ENCODE measurements at places on chromosomes 5 and 9.

DNA sequence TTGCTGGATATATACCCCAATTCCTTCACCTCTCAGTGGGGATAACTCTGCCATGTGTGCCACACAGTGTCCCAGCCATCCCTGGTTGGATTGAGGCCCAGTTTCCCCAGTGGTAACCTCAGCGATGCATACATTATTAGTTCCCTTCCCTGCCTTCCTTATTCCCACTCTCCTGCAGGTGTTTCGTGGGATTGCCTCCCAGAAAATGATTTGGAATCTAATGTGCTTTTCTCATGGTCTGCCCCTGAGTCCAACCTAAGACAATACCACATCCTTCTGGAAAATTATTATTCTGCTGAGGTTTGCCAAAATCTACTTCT is 8.4 kb upstream of the SPINK4 start:
- DNase-seq, result no peak

- DNase-seq, result no peak
Observed at GRCh38 chr5:77306531-77306930, 96.1 kb downstream of the PDE8B start.

- DNase-seq, result peak; percentile 93
Observed at GRCh38 chr9:37575921-37576721, at the start of gene FBXO10. Gene FBXO10, minus strand, starts transcription at chr9:37576380. Its CDS starts 34,612 bp downstream, at chr9:37541768.

DNA sequence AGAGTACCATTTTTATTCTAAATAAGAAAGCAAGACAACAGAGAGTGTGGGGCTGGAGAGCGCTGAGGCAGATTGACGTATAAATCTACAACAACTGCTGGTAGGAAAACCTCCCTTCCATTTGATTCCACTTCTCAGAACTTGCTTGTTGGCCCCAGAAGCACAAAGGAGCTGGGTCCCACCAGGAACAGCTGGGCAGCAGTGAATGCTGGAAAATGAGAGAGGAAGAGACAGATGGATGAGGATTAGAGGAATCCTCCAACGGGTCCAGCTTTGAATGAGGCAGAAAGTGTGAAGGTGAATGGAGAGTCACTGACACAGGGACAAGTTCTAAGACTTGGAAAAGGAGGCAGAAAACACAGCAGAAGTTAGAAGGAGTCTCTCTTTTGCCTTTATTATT is 14.8 kb downstream of the TAS2R1 start:
- no peak for DNase-seq

GRCh38 chr9:106419829-106420228 is 443.1 kb upstream of the ZNF462 start:
- DNase-seq, result no peak

DNA sequence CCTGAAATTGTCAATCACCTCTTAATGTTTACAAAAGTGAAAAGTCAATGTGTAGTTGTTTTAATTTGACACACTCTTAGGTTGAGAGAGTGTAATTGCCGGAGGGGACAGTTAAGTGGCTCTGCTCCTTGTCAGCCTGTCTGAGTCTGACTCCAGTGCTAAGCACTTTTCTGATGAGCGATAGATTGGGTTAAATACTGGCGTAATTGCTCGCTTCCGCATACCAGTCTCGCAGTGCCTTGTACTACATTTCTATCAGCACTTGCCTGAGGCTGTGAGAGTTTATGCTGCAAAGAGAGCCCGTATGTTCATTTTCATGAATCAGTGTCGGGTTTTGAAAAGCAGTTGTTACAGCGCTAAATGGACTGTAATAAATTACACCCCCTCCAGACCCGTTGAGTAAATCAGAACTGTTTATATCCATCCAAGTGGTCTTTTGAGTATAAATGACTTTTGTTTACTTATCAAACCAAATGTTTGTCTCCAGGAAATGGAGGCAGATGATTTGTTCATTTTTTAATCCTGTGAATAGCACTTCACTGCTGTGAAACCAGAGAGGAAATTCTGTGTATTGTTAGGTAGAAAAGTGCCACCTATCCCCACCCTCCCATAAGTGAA is 41.0 kb upstream of the DMRT3 start:
- DNase-seq, result no peak

- DNase-seq, result no peak
Observed at GRCh38 chr5:148387325-148387724, 3.6 kb downstream of the FBXO38 start.

DNA sequence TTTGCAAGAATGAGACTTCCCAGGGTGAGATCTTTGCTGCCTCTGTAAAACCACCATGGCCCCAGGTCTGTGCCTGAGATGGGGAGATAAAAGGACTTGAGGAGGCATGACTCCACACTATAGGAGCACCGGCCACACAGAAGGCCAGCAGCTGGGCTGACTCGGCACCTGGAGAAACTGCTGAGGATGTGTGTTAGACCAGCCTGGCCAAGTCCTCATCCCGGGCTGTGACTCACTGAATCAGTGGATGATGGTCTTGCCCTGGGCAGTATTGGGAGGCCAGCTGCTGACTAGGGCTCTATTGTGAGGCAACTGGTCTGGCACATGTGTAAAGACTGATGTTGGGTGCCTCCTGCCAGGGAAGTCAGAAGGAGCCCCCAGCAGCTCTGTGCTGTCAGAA is 286.2 kb downstream of the ACTL7B start:
- no peak for DNase-seq

DNA sequence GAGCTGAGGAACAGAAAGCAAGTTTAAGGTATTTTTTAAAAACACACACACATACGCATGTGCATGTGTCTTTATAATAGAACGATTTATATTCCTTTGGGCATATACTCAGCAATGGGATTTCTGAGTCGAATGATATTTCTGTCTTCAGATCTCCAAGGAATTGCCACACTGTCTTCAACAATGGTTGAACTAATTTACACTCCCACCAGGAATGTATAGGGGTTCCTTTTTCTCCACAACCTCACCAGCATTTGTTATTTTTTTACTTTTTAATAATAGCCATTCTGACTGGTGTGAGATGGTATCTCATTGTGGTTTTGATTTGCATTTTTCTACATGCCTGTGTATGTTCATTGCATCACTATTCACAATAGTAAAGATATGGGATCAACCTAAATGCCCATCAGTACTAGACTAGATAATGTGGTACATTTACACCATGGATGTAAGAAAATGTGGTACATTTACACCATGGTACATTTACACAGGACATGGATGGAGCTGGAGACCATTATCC is 60.3 kb upstream of the MAP3K1 start:
- DNase-seq, result no peak

DNA sequence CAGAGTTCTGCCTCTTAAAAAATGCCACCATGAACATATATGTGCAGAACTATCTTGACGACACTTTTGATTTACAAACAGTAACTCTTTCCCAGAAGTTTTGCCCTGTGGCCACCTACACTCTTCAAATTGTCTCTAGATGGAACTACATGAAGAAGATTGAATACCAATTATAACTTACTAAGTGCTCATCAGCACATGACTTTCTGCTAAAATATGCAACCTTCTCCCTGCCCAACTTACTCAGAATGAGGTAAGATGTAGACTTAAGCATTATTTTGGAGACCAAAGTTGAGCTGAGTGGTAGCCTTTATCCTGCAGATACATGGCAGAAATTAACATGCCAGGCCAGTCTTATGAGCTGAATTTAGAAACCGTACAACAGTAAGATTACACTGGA is 105.4 kb downstream of the SEMA5A start:
- no peak for DNase-seq

DNA sequence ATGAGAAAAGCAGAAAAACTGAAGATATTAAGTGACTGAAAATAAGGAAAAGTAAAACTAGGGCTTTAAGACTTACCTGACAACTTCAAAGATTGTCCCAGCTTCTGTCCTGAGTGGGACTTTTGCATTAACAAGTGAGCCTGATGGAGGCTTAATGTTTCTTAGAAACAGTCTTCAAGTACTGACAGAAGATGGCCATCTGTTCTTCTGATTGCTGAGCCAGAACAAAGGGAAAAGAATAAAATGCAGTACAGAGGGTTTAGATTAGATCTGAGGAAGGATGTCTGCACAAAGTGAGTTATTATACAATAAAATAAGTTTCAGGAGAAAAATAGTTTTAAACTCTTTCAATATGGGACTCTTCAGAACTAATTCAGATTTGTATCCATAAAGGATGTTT is 500.7 kb downstream of the CETN3 start:
- no peak for DNase-seq

DNA sequence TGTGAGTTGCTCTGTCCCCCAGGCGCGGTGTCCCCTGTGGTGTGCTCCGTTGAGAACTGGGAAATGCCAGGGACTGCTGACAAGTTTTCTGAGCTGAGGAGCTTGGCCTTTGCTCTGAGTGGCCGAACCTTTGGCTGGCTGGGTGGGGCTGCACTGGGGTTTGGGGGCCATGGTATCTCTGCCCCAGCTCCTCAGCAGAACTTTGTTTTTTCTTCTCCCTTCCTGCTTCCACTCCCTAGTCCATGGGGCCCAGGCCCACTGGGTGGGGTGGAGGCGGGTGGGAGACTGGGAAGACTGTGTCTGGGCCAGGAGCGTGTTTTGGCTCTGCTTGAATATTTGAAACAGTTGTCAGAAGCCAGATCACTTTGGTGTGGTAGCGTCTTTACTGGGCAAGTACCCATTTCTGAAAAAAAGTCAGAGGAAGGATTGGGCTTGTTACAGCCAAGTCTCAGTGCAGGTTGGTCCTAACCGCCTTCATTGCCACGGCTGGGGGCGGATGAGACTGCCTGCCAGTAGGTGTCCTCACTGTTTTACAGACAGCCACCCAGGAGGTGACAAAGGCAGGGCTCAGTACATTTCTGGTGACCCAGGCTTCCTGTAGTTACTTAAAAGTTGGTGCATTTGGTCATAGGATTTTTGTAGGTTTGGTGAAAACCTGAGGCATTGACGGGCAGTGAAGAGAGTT is 92.7 kb downstream of the DAB2IP start:
- DNase-seq, result no peak

DNA sequence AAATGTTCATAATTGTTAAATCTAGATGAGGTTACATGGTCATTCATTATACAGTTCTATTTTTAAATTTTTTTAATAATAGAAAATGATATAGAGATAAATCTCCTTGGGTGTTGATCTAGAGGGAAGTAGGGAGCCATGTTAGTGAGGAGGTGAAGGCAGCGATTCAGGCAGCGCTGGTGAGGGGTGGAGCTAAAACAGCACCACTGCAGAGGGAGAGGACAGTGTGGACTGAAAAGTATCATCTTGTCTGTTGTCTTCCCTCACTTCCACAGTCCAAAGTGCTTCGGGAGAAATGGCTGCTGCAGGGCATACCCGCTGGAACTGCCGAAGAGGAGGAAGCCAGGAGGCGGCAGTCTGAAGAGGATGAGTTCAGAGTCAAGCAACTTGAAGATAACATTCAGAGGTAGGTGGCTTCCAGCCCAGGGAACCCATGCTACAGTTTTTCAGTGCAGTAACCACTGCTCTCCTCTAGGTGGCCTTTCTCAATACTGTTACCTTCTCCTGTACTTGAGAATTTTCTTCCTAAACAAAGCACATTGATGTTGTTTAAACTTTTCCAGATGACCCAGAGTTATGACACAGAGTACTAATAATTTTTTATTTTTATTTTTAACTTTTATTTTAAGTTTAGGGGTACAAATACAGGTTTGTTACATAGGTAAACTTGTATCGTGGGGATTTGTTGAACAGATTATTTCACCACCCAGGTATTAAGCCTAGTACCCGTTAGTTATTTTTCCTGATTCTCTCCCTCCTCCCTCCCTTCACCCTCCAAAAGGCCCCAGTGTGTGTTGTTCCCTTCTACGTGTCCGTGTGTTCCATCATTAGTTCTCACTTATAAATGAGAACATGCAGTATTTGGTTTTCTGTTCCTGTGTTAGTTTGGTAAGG is 100.5 kb downstream of the PALM2AKAP2 start:
- DNase-seq, result no peak

- DNase-seq, result no peak
Observed at GRCh38 chr5:3449481-3449880, 146.2 kb upstream of the IRX1 start.

GRCh38 chr5:102453716-102454115 is 45.1 kb downstream of the SLCO6A1 start:
- no peak for DNase-seq

GRCh38 chr5:96963267-96963666 is 27.4 kb downstream of the LNPEP start:
- no peak for DNase-seq

DNA sequence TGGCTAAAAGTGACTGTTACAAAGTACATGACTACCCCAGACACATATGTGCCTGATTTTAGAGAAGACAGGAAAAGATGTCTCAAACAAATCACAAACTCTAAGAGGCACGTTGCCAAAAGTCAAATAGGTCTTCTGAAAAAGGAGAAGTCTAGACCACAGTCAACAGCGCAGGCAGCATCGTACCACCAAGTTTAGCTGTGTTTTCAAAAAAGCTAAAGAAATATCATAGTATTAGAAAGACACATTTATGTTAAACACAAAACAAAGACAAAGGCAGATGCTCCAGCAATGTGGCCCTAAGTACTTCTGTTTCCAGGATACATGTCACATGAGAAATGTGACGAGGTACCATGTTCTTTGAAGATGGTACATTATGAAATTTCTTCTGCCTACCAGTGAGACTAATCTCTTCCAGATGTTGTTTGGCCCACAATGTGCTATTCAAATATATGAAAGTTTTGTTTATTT is 43.5 kb downstream of the LPAR1 start:
- no peak for DNase-seq

GRCh38 chr5:102818934-102819333 is 63.8 kb downstream of the PAM start:
- DNase-seq, result no peak

DNA sequence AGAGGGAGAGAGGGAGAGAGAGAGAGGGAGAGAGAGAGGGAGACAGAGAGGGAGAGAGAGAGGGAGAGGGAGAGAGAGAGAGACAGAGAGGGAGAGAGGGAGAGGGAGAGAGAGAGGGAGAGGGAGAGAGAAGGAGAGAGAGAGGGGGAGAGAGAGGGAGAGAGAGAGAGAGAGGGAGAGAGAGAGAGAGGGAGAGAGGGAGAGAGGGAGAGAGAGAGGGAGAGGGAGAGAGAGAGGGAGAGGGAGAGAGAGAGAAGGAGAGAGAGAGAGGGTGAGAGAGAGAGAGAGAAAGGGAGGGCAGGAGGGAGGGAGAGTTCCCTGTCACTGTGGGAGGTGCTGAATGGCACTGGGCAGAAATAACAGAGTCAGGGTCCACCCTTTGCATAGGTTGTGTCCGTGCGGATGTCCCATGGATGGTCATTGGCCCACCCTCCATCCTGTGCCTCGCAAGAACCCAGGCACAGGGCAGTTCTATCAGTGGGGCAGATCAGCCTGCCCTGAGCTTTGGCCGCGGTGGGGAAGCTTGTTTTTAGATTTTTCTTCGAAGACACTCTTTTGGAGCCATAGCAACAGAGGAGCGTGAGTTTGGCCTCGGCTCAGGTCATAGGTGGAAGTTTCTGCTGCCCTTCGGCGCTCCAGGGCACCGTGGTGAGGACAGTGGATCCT is 30.1 kb downstream of the ADAMTSL2 start:
- DNase-seq, result no peak

DNA sequence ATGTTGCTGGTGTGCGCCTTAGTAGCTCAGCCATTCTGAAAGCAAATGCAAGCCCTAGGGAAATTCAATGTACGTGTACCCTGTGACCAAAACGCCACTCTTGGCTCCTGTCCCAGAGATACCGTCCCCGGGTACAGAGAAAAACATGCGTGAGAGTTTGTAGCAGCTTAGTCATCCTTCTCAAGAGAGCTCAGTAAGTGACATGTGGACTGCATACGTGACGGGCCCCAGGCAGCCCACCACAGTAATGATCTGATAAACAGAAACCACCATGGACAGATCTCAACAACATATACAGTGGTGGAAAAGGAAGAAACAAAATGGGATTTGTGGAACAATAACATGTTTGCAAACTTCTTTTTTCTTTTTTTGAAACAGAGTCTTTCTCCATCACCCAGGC is 45.1 kb downstream of the S1PR3 start:
- no peak for DNase-seq

- no peak for DNase-seq
Observed at GRCh38 chr9:7316967-7317366, 482.6 kb downstream of the DMAC1 start.

GRCh38 chr5:139710319-139711066 is 62.3 kb downstream of the CXXC5 start:
- no peak for DNase-seq
